ENCODE measurements at places on chromosomes 4 and X. TPM values are rescaled to one million over a fixed set of nuclear protein-coding genes. Genes with fewer than 3 reads are reported as not detected.

DNA sequence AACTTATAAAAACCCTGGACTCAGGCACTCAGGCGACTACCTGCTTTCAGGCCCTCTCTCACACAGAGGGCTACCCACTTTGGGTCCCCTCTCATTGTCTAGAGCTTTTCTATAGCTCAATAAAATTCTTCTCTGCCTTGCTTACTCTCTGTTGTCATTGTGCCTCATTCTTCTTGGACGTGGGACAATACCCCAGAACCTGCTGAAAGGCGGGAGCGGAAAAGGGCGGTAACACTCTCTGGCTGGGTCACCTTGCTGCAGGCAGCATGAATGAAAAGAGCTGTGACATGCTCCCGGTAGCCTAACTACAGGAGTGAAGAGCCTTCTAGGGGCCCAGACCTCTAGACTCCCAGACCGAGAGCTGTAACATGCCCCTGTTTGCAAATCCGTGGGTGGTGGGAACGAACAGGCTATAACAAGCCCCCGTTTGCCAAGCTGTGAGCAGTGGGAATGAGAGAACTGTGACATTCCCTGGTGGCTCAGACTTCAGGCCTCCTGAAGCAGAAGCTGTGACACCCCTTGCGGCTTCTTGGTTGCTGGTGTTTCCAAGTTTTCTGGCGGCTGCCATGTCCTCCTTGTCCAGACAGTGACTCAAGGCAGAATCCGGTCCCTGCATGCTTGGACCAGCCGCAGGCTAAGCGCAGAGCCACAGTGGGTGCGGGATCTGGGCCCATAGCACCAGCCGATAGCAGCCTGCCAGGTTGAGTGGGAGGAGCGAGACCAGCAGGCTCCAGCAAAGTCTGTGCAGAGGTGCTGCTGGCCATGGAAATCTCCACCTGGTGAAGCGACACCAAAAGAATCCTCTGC is 684.6 kb downstream of the ARAP2 start:
- no peaks in the 10 kb centered on the region for H3K27me3 ChIP-seq
- DNase-seq, result no peak
- no peaks in the 10 kb centered on the region for H3K4me1 ChIP-seq

DNA sequence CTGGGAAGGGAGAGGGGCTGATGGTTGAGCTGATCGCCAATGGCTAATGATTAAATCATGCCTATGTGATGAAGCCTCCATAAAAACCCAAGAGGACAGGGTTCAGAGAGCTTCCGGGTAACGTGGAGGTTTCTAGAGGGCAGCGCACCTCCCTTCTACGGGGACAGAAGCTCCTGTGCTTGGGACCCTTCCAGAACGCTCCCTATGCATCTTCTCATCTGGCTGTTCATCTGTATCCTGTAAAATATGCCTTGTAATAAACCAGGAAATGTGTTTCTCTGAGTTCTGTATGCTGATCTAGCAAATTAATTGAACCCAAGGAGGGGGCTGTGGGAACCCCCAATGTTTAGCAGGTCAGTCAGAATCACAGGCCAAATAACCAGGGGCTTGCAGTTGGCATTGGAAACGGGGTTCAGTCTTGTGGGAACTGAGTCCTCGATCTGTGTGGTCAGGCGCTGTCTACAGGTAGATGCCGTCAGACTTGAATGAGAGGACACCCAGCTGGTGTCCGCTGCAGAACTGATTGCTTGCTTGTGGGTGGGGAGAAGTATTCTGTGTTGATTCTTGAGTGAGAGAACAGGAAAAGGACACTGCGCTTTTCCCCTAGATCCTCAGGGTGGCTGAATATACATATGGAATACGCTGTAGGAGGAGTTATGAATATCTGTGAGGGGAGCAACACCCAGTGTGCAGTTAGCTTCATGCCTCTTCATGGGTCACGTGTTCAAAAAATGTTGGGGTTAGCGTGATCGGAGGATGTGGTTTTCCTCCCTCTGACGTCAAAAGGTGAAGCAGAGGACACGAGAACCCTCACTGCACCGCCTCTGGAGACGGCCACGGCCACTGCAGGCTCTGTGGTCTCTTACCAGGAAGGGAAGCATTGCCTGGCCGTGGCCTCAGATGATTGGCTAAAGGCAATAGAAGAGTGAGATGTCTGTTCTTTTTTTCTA is 29.2 kb downstream of the HTT-AS start:
- H3K36me3 ChIP-seq, result no peaks in the 10 kb centered on the region
- H3K4me1 ChIP-seq, result peaks cover 27% of the 10 kb centered on the region
- DNase-seq, result no peak

The FAM241A gene
- 1.1 TPM for total RNA-seq

The SLC4A4 gene
- total RNA-seq, result 0.29 TPM

- DNase-seq, result no peak
- no peak overlapping the region for H3K4me3 ChIP-seq
These were observed 6.8 kb upstream of the MGST2 start for GRCh38 chr4:139658586-139659382.

The ZFP92 gene
- total RNA-seq, result 0.09 TPM

GRCh38 chrX:143165778-143166177 is 140.1 kb downstream of the SPANXN4 start:
- no peak overlapping the region for H3K4me3 ChIP-seq
- DNase-seq, result no peak
- H3K27ac ChIP-seq, result no peak overlapping the region
- H3K27me3 ChIP-seq, result no peaks in the 10 kb centered on the region
- H3K4me1 ChIP-seq, result no peaks in the 10 kb centered on the region
- H3K36me3 ChIP-seq, result no peaks in the 10 kb centered on the region

The KDR gene
- not detected for total RNA-seq

The HDAC6 gene
- 99.6 TPM for total RNA-seq

- H3K27me3 ChIP-seq, result no peaks in the 10 kb centered on the region
- H3K4me3 ChIP-seq, result no peak overlapping the region
- no peak for DNase-seq
These were observed 92.9 kb upstream of the TLL1 start for GRCh38 chr4:165779950-165780670.
